ENCODE measurements at places on chromosomes 6 and 20.

- DNase-seq = no peak
Measured at GRCh38 chr6:93749930-93750329, 330.6 kb upstream of the EPHA7 start.

DNA sequence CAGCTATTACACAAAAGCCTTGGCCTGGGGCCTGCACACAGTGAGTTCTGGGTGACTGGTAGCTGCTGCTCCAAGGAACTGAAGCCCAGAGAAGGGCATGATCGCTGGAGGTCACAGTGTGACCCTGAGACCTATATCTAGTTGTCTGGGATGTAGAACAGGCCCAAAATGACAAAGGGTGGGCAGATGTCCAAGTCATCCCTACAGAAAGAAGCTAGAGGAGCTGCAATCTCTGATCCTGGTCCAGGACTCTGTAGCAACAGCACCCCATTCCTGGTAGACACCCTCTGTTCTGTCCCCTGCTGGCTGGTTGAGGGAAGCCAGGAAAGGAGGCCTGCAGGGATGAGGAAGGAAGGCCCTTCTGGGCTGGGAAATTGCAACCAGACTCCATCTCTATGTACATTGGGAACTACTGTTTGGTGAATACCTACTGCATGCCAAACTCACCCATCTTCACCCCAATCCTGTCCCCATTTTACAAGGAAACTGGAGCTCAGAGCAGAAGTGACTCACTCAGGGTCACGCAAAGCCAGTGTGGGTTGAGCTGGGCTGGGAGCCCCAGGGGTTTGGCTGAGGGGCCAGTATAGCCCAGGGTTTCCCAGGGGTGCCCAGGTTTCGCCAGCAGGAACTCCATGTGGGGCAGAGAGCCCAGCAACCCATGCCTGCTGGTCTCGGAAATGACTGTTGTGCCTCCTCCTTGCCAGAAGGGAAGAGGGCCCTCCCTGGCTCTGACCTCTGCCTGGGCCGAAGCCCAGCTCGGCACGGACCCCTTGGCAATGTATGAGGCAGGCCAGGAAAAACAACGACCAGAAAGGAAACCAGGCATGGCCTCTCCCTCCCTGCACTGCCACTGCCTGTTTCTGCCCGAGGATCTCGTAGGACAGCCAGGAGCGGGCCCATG lies 44.9 kb upstream of the TLDC2 start:
- DNase-seq = no peak

DNA sequence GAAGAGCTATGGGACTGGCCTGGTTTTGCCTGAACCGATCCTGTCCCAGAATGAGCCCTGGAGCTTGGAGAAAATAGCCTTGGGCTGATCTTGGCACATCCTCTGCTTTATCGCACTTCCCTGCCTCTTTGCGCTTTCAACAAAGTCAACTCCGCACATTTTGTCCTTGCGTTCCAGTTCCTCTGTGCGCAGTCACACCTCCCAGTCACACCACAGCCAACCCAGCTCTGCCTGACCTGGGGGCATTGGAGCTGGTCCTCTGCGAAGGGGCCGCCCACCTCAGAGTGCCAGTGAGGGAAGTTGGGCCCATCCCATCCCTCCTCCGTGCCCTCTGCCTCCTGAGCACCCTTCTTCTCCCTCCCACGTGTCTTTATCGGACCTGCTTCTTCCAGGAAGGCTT lies 16.9 kb upstream of the UQCC2 start:
- no peak for DNase-seq

- no peak for DNase-seq
Measured at GRCh38 chr20:60599381-60599780, 641.2 kb downstream of the CDH26 start.

DNA sequence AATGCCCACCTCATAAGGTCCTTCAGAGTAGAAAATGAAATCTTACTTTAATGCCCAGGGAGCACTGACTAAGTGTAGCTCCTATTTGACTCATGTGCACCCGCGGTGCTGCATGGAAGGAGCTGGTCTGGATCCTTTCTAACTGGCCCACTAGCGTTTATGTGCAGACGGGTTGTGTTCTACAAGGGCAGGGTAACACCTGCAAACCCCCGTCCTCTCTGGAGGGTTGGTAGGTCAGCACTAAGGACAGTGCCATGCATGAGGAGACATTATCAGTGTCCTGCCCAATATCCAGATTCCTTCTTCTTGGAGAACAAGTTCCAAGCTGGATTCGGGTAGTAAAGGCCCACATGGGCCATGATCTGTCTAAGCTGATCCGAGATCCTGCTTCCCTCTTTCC lies 140.3 kb downstream of the ANKRD60 start:
- DNase-seq = no peak

DNA sequence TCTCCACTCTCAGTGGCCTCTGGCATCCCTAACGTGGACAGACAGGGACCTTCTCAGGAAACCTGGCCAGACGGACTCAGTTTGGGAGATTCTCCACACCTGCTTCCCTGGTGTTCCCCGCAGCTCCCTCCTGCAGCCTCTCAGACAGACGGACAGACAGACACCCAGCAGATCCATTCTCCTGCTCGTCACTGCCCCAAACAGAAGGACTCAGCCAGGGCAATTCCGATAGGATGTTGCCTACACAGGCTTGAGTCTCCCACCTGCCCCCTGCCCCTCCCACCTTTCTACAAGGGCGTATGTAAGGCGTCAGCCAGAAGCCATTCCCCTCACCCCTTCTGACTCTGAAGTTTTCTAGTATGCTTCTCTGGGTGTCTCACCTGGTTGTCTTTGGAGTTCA lies 428 bp downstream of the CCM2L start:
- no peak for DNase-seq

DNA sequence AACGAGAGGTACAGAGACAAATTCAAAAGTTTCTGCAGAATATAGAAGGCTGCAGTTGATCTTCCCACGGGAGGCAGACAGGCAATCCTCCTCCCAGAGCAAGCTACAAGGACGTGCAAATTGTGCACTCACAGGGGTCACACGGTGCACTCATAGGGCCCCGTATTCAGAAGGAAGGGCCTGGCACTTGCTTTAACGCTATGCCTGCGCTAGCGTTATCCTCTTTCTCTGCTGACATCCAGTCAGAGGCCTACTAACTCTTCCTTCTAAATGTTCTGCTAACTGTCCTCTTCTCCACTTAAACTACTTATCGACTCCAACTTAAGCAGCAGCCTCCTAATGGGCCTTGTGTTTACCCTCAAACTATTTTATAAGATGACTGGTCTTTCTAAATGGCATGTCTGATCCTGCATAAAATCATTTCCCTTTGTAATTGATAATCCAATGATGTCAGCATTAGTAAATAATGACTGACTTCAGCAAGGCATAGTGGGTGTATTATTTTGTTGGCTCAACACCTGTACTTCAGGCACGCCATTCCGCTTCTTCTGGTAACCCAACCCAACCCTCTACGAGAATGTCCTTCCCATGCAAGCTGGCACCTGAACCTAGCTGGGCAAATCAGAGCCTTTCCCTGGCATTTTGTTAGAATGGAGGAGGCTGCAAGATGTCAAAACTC lies 2.2 kb downstream of the IFNGR1 start:
- DNase-seq = no peak

- no peak for DNase-seq
Measured at GRCh38 chr20:57200882-57201695, 65.4 kb downstream of the BMP7 start.

DNA sequence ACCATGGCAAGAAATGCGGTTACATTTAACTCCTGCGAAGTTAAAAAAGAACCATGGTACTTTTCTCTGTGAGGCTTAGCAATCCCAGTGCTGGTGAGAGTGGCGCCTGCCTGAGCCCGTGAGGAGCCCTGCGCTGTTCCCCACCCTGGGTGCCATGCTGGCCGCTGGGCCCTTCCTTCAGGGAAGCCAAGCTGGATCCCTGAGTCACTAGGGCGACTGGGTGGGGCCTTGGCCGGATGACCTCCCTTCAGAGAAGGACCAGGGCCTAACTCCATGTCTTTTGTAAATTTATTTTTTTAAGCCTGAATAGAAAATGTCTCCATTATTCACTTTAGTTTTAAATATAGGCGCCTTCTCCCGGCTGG lies 209.1 kb downstream of the ERMARD start:
- no peak for DNase-seq

DNA sequence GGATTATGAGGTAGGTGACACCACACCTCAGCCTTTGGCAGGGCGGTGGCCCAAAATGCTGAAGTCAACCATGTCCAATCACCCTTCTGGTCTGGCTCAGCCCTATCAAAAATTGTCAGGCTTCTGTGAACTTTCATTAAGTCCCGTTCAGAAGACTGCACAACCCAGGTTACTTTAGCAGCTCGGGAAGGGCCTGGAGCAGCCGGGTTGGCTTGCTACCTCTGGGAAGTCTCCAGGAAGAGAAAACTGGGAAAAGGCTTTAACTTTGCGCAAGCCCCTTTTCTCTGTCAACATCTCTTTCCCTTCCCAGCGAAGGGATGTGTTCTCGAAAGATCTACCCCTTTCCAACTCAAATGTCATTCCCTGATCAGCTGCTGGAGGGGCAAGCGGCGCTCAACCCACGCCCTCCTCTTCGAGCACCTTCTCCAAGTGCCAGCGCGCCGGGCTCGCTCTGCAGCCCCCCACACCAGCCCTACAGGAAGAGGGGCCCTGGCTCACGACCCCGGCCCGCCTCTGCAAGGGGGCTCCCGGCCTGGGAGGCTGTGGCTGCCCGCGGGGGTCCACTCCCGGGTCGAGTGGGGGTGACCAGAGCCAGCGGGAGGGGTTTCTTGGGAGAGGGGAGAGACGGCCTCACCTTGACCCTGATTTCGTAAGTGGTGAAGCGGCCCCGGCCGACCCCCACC lies 573 bp downstream of the SNX3 start:
- DNase-seq = peak; percentile 3

GRCh38 chr6:45272626-45273025 lies 55.5 kb upstream of the RUNX2 start:
- DNase-seq = no peak

GRCh38 chr6:127515234-127515793 lies 3.8 kb downstream of the MTCL3 start:
- no peak for DNase-seq

GRCh38 chr20:44861531-44862006 lies 23.9 kb upstream of the YWHAB start:
- no peak for DNase-seq

DNA sequence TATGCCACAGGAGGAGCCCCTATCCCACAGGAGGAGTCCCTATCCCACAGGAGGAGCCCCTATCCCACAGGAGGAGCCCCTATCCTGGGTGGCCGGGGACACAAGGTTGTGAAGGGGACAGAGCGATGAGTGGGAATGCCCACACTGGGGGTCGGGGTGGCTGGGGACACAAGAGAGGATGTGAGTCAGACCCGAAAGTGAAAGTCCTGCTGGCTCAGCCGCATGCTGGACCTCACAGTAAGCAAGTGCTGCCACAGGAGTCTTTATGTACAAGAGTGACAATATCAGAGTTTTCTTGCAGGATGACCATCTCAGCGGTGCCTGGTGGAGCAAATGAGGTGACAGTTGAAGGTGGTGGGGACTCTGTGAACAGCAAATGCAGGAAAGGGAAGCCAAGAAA lies 93.7 kb downstream of the PSMB1 start:
- DNase-seq = no peak

- DNase-seq = no peak
Measured at GRCh38 chr20:58711266-58712051, 18.9 kb downstream of the NPEPL1 start.

GRCh38 chr6:11702500-11703130 lies 76.0 kb downstream of the ADTRP start:
- DNase-seq = no peak

DNA sequence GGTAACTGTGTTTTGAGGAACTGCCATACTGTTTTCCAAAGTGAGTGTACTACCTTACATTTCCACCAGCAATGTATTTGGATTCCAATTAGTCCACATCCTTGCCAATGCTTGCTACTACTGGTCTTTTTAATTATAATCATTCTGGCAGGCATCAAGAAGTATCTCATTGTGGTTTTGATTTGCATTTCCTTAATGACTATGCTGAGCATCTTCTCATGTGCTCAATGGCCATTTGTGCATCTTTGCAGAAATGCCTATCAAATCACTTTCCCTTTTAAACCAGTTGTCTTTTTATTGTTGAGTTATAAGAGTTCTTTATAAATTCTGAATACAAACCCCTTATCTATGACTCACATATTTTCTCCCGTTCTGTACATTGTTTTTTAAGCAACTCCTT lies 75.9 kb downstream of the ATG5 start:
- DNase-seq = no peak

DNA sequence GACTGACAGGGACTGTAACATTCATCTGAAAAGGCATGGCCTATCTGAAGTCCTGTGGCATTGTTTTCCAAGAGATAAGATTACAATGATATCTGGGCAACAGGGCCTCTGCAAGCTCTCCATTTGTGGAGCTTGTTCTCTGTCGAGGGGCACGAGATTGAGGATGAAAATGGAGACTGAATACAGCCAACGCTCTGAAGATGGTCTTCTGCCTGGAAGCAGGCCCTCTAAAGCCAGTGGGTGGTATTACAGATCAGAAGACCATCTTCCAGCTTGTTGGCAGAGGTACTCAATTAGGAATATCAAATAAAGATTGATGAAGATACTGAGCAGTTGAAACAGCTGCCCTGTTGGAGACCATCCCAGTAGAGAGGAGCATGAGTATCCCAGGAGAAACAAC lies 288.2 kb downstream of the CENPW start:
- no peak for DNase-seq

- no peak for DNase-seq
Measured at GRCh38 chr6:151498327-151498726, 4.5 kb downstream of the CCDC170 start.

GRCh38 chr6:34020807-34021553 lies 124.9 kb downstream of the GRM4 start:
- DNase-seq = no peak

DNA sequence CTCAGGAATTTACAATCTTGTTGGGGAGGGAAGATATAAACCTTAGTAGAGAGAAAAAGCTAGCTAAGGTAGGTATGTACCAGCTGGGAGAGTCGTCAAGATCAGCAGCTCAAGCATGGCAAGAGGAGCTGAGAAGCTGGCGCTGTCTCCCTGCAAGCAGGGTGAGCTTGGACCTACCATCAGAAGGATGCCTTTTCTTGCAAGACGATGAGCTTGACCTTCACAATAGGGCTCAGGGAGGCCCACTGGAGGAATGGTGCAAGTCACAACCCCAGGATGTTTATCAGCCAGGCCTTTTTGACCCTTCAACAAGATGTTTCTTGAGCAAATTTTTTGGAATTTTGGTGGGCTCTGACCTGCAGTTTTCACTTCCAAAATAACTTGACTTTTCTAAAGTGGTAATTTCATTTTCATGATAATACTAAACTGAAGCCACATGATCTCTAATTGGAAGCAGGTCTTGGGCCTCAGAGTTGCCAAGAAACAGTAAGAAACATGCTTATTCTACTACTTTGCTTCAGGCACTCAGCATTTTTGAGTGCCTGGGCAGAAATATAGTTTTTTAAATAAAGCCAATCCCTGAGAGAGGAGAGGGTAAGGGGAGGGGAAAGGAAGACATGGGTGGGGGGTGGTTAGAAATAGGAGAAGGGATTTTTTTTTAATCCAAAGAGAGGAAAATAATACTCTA lies 258.1 kb downstream of the CLIC5 start:
- DNase-seq = no peak

GRCh38 chr6:6820641-6821238 lies 232.2 kb downstream of the LY86 start:
- DNase-seq = no peak
